AG04450 (cell line): ENCODE measurements at places on chromosomes 11 and 22.
A peak's percentile ranks its signal among the peaks of the same experiment; 100 is the strongest.

GRCh38 chr11:88012456-88012855 is 162.8 kb downstream of the RAB38 start:
- no peak for DNase-seq

- peak; percentile 37 for DNase-seq
Observed at GRCh38 chr11:123061403-123062157, at the start of gene HSPA8. Gene HSPA8 (minus strand): TSS chr11:123062136. CDS start chr11:123061324, 812 bp downstream.

DNA sequence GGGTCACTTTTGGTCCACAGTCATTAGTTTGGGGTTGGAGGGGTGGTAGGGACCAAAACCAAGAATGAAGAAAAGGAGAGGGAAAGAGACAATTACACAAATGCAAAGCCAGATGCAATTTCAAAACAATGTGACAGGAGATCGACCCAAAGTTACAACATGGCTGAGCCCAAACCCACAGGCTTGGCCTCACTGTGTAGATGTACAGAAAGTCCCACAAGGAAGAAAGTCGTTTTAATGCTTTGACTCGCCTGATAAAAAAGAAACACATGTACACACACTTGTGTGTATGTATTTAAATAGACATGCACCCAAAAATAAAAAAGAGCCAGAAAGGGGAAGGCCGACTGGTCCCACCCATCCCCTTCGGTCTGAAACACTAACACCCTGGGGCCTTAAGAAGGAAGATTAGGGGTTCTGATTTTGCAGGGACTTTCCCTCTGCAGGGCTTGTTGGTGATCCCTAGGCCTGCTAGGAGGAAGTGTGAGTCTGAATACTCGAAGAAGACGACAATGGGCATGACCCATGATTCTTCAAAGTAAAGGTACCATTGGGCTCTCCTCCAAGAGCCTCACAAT is 104.1 kb downstream of the ETS1 start:
- DNase-seq = no peak

- no peak for DNase-seq
Observed at GRCh38 chr11:76803811-76804600, 20.9 kb downstream of the TSKU start.

- DNase-seq = no peak
Observed at GRCh38 chr11:121328967-121329679, 36.6 kb downstream of the SC5D start.

DNA sequence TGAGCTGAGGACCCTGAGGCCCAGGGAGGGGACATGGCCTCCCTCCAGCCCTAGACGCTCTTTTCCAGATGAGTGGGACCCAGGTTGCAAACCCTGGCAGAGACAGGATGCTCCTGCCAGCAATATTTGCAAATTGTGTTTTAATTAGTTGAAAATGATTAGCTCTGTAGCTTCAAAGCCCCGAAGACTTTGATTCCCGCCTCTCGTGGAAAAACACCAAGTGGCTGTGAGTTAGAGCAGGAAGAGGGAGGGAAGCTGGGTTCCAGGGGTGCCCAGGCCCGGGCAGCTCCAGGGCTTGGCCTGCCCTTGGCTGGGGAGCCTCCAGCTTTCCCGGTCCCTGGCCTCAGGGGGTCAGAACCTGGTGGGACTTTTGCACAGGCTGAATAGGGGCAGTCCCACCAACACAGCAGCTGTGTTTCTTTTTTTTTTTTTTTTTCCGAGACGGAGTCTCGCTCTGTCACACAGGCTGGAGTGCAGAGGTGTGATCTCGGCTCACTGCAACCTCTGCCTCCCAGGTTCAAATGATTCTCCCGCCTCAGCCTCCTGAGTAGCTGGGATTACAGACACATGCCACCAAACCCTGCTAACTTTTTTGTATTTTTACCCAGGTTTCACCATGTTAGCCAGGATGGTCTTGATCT is 101.6 kb upstream of the RTL6 start:
- DNase-seq = no peak

DNA sequence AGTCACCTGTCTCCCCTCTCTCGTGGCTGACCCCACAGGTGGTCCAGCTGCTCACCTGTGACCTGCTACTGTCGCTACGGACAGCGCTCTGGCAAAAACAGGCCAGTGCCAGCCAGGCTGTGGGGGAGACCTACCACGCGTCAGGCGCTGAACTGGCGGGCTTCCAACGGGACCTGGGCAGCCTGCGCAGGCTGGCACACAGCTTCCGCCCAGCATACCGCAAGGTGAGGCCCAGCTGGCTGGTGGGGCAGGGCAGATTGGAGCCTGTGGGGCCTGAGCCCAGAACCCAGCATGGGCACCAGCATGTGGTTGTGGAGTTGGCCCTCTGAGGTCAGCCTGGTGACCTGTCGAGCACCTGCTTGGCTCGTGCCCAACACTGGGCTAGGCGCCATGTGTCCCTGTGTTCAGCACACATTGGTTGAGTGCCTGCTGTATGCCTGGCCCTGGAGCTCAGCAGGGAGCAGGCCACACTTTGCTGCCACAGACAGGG is 11.9 kb downstream of the SHISA8 start:
- DNase-seq = no peak

- DNase-seq = no peak
Observed at GRCh38 chr22:23193196-23193827, 13.0 kb downstream of the BCR start.

DNA sequence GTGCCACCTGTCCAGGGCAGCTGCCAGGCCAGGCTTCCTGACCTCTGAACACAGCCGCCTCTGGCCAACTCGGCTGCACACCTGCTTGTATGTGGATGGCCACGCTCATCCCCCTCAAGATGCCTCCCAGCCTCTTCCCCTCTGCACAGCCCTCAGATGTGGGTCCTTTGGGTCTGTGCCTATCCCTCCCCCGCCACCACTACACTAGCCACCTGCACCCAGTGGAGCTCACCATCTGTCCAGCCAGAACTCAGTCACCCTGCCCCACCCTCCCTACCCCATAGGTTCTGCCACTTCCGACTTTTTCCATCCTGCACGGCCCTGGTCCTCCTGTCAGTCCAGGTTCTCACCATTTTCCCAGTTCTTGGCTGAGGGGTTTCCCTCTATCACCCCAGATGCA is 44.6 kb downstream of the PHF21B start:
- DNase-seq = no peak

DNA sequence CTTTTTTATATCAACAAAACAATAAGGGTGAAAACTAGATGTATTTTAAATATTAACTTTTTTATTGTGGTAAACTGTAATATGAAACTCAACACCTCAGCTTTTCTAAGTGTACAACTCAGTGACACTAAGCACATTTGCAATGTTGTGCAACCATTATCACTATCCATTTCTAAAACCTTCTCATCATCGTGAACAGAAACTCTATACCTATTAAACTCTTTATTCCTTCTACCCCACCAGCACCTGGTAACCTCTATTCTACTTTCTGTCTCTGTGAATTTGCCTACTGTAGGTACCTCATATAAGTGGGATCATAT is 9.4 kb downstream of the HORMAD2 start:
- no peak for DNase-seq

- no peak for DNase-seq
Observed at GRCh38 chr11:11332141-11332710, 20.8 kb downstream of the CSNK2A3 start.

- DNase-seq = no peak
Observed at GRCh38 chr11:106001304-106002012, 20.6 kb downstream of the MSANTD4 start.

- no peak for DNase-seq
Observed at GRCh38 chr11:70394211-70394950, 3.9 kb upstream of the CTTN start.

DNA sequence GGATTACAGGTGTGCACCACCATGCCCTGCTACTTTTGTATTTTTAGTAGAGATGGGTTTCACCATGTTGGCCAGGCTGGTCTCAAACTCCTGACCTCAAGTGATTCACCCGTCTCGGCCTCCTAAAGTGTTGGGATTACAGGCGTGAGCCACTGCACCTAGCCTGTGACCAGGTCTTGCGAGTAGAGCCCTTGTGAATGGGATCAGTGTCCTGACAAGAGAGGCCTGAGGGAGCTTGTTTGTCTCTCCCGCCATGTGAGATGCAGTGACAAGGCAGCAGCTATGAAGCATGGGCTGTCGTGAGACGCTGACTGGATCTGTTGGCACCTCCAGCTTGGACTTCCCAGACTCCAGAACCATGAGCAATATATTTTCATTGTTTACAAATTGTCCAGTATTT is 69.3 kb downstream of the LRRC32 start:
- DNase-seq = no peak

- DNase-seq = peak; percentile 85
Observed at GRCh38 chr11:12411806-12412727, 34.7 kb downstream of the PARVA start.

DNA sequence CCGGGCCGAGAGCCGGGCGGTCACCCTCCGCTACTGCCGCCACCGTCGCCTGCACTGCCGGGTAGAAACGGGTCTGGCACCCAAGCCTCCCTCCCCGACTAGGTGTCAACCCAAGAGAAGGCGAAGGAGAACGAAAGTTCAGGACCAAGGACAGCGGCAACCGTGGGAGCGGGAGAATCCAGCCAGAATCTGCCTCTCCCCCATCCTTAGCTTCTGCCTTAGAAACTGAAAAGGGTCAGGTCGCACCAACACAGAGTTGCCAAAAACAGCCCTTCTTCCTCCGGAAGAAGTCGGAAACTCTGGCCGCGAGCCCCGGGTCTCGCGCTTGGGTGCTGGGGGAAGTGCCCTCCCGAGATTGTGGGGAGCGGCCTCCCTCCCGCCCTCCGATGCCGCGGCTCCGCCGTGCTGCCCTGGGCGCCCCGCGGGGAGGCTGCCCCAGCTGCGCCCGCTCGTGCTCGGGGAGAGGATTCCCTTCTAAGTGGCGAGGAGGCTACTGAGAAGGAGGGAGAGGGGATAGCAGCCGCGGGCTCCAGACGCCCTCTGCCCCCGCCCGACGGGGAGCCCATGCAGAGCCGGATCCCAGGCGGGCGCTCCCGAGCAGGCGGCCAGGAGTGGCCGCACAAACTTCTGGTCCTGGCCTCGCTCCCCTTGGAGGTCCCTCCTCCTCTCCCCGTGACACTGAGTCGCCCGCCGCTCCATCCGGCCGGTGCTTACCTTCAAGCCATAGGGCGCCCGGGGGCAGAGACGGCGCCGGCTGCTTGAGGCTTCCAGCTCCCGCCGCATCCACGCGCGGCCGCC is 637 bp downstream of the DRD2 start:
- peak; percentile 42 for DNase-seq

DNA sequence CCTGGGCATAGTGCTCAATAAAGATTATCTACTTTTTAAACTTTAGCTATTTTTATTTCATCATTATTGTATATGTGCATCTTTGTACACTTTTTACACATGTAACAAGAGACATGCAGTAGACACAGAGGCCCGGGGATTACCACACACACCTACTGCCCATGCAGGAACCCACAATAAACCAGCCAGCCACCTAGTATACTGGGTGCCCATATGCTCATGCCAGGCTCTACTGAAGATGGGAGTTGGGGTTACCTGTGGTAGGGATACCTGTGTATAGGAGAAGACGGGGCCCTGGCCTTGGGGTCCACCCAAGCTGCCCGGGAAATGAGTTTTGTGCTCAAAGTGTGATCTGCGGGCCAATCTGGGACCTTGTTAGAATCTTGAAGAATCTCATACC is 31.2 kb upstream of the P2RY2 start:
- DNase-seq = no peak
